ENCODE measurements at places on chromosomes 6 and 20.

DNA sequence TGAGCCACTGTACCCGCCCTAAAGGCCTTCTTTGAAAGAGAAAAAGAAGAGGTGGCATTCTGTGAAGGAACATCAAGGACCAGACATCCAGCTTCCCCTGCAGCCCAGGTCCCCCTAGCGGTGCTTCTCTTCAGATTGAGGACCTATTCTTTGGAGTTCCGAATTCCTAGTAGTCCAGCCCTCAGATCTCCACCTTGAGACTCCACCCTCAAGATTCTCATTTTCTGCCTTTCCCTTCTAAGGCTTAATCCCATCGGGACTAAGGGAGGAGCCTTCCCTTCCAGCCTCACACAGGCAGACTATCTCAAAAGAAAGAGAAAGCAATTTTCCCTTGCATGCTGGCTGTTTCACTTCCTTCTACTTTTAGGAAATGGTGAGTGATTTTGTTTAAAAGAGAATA lies 32.5 kb downstream of the MUC22 start:
- peak; percentile 55 for DNase-seq

DNA sequence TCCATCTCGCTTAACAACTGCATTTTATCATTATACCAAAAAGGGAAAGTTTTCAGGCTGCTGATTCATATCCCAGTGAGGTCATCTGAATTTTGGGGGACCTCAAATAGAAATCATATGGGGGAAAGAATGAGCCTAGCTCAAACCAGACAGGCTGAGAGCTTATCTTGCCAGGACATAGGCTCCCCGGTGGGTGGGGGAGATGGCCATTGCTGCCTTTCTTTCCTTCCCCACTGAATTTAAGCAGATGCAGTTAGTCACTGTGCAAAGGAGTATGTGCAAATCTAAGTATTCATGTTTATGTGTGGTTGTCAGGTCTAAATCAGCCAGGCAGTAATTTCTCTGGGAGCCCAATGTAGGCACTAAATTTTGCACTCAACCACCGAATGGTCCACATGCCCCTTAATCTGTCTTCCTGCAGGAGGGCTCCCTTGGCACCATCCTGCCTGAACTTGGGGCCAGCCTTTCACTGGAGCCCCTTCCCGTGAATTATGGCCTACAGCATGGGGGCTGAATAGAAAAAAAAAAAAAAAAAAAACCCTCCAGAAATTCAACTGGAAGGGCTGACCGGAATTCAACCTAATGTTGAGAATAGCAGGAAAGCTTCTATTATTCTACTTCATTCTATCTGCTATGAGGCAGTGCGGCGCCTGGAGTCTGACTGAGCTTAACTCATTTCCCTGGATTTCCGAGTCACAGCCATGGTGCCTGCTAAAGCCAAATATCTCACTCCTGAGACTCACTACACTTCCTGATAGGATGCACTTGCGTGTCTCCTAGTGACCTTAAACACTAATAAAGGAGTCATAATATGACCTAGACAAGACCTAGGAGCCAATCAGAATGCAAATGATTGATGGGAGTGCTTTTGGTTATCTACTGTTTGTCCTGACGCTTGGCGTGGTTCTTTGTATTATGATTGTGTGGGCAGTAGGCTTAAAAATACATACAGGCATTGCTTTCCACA lies 161.5 kb upstream of the HEY2 start:
- no peak for DNase-seq

DNA sequence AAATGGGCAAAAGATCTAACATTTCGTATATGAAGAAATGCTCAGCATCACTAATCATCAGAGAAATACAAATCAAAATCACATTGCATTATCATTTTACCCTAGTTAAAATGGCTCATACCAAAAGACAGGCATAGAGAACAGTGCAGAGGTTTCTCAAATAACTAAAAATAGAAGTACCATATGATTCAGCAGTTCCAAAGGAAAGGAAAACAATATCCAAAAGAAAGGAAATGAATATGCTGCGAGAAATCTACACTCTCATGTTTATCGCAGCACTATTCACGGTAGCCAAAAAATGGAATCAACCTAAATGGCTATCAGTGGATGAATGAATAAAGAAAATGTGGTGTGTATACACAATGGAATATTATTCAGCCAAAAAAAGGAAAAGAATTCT lies 63.5 kb downstream of the VTA1 start:
- no peak for DNase-seq

GRCh38 chr6:91088515-91088914 lies 501.6 kb upstream of the MAP3K7 start:
- DNase-seq: no peak

DNA sequence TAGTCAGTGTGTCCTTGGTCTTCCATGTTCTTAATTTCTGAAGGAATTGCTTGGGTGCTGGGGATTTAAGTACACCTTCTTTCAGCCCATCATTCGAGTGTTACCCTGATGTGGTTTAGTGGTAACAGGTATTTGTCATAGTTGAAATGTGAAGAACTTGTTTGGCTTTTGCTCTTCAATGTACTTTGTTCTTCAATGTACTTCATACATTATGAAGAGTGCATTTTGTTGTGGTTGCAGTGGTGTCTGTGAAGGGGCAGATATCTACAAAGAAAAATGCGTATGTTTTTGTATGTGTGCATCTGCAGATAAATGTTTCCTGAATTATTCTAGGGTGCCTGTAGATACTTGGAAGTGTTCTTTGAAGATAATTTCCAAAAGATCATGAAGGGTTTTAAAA lies 111.2 kb upstream of the SUPT3H start:
- DNase-seq: no peak

- no peak for DNase-seq
These were observed 56.6 kb upstream of the EYA2 start for GRCh38 chr20:46838011-46838410.

DNA sequence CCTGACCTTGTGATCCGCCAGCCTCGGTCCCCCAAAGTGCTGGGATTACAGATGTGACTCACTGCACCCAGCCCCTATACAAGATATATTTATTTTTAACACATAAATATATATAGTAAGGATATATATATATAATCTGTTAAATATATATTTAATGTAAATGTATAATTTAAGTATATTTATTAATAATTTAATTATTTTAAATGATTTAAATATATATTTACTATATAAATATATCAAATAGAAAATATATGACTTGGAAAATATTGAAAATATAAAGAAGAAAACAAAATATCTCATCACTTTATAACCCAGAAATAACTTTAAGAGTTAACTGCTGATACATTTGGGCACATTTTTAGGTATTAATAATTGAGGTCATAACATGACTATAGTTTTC lies 324.7 kb downstream of the SYNE1 start:
- DNase-seq: no peak

GRCh38 chr6:127191716-127192115 lies 73.2 kb downstream of the RSPO3 start:
- DNase-seq: no peak

DNA sequence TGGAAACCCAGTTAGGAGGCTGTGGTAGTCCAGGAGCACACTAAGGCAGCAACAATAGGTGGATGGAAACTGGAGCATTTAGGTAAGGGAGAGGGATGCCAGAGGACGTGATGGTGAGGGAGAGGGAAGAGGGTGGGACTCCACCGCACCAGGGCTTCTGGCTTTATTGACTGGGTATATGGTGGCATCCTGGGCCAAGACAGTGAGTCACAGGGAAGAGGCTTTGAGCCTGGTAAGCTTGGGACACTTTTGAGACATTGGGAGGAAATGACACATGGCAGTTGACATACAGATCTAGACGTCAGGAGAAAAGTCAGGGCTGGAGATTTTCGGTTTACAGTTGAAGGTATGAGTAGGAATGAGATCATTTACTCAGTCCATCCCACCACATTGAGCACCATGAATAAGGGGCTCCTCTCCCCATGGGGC lies 14.9 kb downstream of the NT5E start:
- no peak for DNase-seq

DNA sequence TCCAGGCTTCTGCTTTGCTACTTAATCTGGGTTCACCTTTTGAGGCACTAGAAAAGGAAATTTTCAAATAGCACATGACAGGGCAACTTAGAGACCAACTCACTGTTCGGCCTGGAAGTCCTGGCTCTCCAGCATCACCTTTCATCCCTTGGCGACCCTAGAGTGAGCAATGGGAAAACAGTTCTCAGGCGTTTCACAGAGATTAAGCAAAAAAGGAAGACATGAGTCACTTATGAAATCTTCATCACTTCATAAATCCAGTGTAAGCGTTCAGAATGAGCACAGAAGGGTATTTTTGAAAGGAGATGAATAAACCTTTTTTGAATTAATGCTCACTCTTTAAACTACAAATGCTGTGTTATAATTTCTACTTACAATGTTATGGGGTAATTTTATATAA lies 104.0 kb downstream of the COL12A1 start:
- no peak for DNase-seq

DNA sequence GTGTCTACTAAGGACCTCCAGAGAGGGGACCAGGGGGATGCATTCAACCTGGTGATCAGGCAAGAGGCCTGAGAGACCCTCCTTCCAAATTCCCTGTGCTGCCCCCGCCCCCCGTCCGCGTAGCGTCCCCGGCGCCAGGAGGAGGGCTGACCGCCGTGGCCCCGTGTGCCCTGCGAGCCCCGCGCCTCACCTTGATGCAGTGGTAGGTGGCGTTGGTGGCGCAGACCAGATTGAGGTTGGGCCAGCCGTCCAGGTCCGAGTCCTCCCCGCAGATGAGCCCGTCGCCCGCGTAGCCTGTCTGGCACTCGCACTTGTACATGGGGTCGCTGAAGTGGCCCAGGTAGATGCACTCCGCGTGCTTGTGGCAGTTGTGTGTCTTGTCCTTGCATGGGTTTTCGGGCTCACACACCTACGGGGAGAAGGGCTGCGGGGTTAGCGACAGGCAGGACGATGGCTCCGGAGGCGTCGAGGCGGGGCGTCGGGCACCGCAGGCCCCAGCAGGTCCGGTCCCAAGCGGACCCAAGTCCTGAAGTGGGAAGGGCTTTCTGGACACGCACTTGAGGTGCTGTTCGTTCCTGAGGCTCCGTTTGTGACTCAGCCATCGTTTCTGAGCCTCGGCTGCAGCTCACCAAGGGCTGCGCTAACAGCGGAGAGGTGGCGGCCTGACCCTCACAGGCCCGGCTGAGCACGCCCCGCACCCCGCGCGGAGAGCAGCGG lies 21.7 kb downstream of the THBS2 start:
- DNase-seq: no peak

GRCh38 chr6:68233623-68234022 lies 401.5 kb upstream of the ADGRB3 start:
- DNase-seq: no peak

- DNase-seq: no peak
These were observed 3.1 kb downstream of the FBXL4 start for GRCh38 chr6:98944598-98945081.

GRCh38 chr20:46630306-46630705 lies 21.0 kb downstream of the SLC13A3 start:
- DNase-seq: no peak

DNA sequence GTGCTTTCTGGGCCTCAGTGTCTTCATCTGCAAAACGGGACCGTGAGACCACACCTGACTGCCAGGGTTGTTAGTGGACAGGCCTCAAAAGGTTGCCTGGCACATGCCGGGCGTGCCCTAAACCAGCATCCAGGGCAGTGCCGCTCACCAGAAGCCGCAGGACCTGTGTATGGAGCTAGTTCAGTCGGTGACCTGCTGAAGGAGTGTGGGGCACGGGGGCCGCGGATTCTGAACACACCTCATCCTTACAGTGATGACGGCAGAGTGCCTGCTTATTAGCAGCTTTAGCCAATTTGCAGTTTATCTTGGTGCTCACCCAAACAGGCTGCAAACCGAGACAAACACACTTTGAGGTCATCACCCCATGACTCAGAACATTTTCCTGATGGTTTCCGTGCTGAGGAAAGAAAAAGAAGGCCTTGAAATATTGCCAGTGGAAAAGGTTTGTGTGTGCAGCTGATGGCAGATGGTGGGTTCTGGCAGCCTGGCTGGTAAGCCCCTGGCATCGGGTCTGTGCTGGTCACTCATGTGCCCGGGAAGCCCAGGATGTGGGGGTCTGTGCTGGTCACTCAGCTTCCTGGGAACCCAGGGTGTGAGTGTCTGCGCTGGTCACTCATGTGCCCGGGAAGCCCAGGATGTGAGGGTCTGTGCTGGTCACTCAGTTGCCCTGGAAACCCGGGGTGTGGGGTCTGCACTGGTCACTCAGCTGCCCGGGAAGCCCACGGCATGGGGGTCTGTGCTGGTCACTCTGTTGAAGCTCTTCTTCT lies 153.8 kb downstream of the ERMARD start:
- no peak for DNase-seq

DNA sequence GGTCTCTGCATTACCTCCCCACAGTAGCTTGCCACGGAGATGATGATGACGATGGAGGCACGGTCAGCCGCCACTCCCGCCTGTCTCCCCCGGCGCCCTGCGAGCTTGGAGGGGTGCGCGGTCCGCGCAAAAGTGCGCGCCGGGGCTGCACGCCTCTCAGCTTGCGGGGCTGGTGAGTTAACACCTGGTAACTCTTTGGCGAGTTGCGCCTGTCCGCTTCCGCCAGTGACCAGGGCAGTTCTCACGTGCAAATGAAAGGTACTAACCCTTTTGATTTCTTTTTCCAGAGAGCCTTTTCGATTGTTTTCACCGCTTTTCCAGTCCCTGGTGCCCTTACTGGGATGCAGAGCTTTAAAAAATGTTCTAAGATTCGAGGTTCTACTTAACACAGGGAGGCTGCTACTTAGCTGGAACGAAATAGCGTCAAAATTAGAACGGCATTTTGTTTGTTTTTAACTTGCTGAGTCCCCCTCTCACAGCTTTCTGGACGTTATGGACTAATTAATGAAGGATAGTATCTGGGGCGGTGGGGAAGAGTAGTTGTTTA lies 6.2 kb downstream of the GRIK2 start:
- no peak for DNase-seq

GRCh38 chr20:9147547-9148024 lies 78.7 kb downstream of the PLCB4 start:
- no peak for DNase-seq

- no peak for DNase-seq
These were observed 50.8 kb downstream of the AIG1 start for GRCh38 chr6:143111443-143111842.

DNA sequence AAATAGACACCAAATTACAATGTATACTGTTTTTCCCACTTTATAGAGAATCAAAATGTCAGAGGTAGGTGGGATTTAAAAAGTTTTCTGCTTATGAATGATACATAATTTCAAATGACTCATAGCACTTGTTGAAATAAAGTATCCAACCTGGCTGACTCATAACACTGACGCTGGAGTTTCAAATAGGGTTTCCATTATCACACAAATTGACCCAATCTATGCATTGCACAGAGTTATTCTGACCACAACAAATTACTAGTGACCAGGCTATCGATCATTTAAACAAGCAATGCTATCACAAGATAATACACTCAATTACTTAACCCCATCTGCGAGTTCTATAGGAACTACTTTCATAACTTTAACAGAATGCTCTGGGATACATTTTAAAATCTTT lies 31.9 kb upstream of the PRELID3B start:
- DNase-seq: no peak

GRCh38 chr6:83872386-83873118 lies 13.1 kb downstream of the CYB5R4 start:
- no peak for DNase-seq

All from Karpas-422 (cell line).